Activated T-helper 17 cell treated with anti-CD3 and anti-CD28 coated beads, Interleukin-2, amount 50 U/mL, for 72 hours (primary cell): ENCODE measurements at places on chromosomes 4 and X. TPM values are rescaled to one million over a fixed set of nuclear protein-coding genes. Genes with fewer than 3 reads are reported as not detected.

Gene PIR
- total RNA-seq = 3.1 TPM

Gene EGF
- total RNA-seq = not detected

Gene CT47B1
- total RNA-seq = not detected

Gene ADGRL3
- total RNA-seq = not detected

- no peak for ATAC-seq
These were observed 53.7 kb downstream of the DCTD start for GRCh38 chr4:182863501-182863900.

GRCh38 chrX:13875572-13875971, 58.7 kb upstream of the GPM6B start:
- no peak for ATAC-seq

- ATAC-seq = peak; percentile 66
These were observed 2.0 kb upstream of the ATRX start for GRCh38 chrX:77788050-77788449.

GRCh38 chr4:123651536-123652180, 255.1 kb downstream of the SPRY1 start:
- no peak for ATAC-seq

DNA sequence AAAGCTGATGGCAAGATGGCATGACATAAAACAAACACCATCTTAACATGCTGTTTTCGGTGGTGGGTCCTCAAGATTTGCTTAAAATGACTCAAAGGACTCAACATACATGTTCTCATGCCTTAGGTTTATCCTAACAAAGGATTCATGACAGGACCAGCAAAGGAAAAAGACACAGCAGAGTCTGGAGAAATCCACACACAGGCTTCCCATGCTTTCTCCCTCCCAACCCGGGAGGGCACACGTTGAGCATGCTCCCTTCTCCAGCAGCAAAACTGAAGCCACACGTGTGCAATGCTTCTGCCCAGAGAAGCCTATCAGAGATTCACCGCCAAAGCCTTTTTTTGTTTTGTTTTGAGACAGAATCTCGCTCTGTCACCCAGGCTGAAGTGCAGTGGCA, 39.9 kb downstream of the SAT1 start:
- no peak for ATAC-seq

DNA sequence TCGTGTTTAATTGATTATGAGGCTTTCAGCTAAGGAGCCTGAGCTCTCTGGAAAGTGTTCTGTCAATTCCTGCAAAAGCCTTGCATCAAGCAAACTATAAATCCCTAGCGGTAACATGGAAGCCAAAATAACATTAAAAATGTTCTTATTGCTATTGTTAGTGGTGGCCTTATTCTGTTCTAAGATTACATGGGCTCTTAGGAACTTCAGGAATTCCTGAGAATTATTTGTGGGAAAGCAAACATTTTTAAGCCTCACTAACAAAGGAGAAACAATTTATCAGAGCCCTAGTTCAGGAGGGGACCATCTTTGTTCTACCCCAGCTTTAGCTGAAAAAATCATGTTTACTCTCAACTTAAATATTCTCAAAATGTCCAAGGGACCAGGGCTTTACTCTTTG, 119.6 kb downstream of the PAPSS1 start:
- no peak for ATAC-seq

DNA sequence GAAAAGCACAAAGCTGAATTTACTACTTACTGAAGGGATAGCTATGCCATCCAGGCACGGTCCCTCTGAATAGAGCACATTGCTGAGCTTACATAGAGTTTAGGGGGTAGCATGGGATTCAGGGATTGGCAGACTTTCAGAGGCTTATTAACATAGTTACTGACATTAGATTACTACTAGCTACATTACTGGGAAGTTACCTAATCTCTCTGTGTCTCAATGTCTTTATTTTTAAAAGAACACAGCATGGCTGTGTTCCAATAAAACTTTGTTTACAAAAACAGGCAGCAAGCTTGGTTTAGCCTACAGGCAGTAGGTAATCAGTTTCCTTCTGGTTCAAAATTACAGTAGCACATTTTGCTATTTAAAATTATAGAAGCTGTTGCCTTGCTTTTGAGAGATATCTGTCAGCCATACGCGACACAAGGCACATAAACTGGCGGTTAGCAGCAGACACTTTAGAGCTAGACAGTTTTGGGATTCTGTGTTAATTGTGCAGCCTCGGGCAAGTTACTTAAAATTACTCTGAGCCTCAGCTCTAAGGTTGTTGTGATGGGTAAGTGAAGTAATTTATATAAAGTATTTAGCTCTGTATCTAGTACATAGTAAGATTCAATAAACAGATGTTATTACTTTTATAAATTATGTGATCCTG, 6.9 kb downstream of the KLHL8 start:
- no peak for ATAC-seq

DNA sequence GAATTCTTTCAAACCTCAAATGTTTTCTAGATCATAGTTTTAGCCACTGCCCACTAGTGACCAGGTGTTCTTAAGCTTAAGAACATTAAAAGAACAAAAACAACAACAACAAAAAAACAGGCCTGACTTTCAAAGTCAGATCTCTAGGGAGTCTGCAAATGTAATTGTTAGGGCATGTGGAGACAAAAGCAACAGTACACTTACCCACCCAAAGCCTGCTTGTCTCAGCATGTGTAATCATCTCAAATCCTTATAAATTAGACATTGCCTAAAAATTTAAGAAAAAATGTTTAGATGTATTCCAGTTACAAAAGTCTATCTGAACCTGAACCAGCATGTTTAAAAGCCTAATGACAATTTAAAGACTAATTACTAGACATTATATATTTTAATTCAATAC, 79.9 kb downstream of the SLC7A11 start:
- ATAC-seq = no peak

DNA sequence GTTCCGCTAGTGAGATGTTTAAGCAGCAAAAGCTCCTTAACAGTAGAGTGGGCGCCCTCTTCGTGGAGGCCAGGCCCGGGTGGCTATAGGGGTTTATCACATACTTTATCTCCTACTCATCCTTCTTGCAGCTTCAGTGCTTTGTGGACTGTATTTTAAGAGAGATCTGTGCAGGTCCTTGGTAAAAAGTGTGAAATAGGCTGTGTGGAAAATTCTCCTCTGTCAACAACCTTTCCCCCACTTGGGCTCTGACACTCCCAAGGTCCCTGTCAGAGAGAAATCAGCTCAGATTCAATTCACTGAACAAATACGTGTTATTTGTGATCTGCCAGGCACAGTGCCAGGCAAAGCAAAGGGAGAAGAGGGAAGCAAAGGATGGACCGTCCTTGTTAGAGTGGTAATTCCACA, 214.3 kb upstream of the PPARGC1A start:
- ATAC-seq = no peak

- no peak for ATAC-seq
These were observed 2.7 kb downstream of the TMEM154 start for GRCh38 chr4:152677117-152677516.

DNA sequence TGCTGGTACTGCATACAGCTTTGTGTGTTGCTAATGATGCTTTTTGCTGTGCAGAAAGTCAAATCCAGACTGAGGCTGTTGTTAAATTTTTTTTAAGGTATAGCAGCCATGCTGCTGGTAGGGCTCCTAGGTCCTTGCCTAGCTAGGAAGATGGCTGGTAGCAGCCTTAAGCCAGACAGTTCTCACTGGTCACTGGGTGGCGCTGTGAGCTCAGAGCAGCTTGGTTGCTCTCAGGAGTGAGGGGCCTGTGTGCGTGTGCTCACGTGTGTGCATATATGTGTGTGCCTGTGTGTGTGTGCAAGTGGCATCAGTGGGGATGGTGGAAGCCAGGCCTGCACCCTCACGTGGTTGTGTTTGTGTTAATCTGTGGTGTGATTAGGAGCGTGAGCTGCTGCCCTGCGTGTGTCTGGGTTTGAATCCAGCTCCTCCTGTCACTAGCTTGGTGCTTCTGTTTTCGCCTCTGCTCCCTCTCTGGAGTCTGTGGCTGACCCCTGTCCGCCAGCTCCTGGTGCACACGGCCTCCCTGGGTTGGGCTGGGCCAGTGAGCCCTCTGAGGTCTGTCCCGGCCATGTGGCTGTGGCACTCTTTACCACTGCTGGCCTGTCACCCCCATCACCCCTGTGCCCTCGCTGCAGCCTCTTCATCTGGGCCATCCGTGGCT, 46.1 kb downstream of the SORCS2 start:
- no peak for ATAC-seq

DNA sequence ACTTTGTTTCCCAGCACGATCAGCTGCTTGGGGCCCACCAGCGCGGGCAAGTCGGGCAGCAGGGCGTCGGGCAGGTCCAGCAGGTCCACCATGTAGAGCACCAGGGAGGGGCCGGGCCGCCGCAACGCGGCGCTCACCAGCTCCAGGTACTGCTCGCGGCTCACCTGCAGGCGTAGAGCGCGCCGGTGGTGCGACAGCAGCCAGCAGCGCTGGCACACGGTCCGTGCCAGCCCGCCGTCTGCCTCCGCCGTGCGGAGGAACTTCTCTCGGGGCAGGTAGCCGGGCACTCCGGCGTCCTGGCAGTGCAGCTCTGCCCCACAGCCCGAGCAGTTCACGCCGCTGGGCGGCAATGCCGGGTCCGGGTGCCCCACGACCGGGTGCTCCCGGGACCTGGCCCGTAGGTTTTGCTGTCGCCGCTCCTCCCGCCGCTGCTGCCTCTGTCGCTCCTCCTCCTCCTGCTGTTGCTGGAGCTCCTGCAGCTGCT, 527 bp downstream of the NOA1 start:
- ATAC-seq = peak; percentile 31

DNA sequence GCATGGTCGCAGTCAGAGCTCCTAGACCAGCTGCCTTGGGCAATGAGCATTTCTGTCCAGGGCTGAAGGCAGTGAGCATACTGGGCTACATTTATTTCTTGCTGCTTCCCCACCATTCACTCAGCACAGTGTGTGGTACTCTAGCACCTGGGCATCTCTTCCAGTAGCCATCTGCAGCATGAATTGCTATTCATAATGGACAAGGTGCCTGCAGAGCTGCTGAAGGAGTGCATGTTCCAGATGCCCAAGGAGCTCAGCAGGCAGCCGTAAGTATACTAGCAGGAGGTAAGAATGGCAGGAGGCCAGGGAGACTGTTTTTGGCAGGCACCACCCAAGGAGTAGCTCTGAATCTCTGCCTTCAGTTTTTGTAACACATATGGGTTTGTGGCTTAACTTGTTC, 110.4 kb upstream of the RXFP1 start:
- no peak for ATAC-seq

- no peak for ATAC-seq
These were observed 910 bp downstream of the ANK2 start for GRCh38 chr4:113050371-113050755.
